ENCODE measurements at places on chromosomes 2 and 18.

- no peak for DNase-seq
These were observed 564.7 kb downstream of the TNS1 start for GRCh38 chr2:217438136-217438535.

DNA sequence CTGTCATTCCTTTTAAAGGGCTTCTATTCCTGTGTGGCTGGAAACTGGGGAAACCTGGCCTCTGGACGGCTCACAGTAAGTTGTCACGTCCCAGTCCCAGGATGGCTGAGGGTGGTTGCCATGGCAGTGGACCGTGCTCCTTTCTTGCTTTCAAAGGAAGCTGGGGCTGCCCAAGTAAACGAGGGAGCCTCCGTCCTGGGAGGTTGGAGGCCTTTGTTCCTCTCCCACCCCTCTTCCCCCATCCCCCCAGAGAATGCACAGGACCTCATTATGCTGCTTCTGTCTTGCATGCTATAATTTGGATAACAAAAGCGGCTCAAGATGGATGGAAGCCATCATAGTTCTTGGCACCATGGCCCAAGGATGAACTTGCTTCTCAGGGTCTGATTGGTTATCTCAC, 325.5 kb upstream of the HS6ST1 start:
- DNase-seq: no peak

DNA sequence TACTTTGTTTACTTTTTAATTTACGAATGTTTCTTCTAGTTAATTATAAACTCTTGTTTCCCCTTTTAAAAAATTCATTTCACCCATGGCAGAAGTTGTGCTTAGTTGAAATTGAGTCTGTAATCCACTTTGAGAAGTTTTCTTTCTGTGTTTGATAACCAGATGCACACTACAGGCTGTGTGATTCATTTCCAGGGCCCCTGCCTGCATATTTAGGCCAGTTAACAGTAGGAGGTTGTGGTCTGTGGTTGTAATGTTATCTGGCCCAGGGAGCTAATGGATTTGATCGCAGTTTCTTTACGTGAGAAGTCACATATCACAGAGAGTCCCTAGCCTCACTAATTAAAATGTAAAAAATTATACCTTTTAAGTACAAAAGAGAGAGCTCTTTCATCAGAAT, 3.3 kb downstream of the CDH7 start:
- no peak for DNase-seq

GRCh38 chr2:152396051-152396511, 61.1 kb downstream of the FMNL2 start:
- no peak for DNase-seq

DNA sequence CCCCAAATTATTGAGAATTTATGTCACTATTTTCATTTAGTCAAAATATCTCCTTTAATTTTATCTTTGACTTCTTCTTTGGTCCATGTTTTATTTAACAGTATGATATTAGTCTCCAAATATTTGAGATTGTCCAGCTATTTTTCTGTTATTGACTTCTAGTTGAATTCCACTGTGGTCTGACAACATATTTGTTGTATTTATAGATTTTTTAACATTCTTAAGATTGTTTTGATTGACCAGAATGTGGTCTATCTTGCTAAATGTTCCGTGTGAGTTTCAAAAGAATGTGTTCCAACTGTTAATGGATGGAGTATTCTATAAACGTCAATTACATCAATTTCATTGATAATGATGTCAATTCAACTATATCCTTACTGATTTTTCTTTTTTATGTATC, 1452.1 kb downstream of the SUCLG1 start:
- DNase-seq: no peak

- no peak for DNase-seq
These were observed 966 bp downstream of the ADCY3 start for GRCh38 chr2:24919037-24919505.

DNA sequence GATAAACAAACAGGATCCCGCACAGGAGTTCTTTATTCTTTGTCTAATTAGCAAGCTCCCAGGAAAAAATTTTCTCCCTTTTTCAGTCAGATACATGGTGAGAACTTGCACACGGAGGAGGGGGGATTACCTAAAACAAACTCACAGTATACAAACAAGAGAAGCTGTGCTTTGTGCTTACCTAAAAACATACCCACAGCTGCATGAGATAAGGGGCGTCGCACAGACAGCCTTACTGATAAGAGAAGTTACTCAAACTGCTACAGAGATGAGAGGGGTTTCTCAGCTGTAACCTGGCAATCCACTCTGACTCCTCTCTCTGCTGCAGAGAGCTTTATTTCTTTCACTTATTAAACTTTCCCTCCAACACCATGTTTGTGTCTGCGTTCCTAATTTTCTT, 32.9 kb upstream of the ST3GAL5 start:
- no peak for DNase-seq

GRCh38 chr2:120393456-120393855, 47.5 kb downstream of the INHBB start:
- DNase-seq: no peak

- no peak for DNase-seq
These were observed 28.0 kb upstream of the DSG3 start for GRCh38 chr18:31419457-31419932.

GRCh38 chr2:171390941-171391516, 42.8 kb downstream of the METTL8 start:
- no peak for DNase-seq

GRCh38 chr2:9380702-9381628, 42.4 kb downstream of the ITGB1BP1 start:
- DNase-seq: no peak

- no peak for DNase-seq
These were observed 254.3 kb upstream of the TNP1 start for GRCh38 chr2:217114117-217114516.

- no peak for DNase-seq
These were observed 71.2 kb upstream of the CREB1 start for GRCh38 chr2:207458582-207458981.

DNA sequence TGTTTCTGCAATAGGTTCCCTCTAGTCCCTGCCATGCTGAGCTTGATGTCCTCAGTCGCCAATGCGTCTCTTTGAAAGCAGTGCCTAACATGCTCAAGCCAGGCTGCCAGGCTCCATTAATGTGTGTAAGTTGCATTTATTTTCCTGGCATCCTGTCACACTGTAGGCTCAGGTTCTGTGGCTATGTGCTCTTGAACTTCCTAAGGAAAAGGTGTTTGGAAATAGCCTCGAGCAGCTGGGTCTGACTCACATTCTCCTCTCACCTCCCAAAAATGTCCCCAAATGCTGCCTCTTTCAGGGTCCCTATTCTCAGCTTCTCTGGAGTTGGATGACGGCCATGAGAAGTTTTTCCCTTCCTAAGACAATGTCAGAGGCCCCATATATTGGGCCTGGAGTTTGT, 58.0 kb upstream of the SLC14A2 start:
- no peak for DNase-seq

GRCh38 chr2:39099870-39100728, 20.8 kb downstream of the SOS1 start:
- DNase-seq: no peak

DNA sequence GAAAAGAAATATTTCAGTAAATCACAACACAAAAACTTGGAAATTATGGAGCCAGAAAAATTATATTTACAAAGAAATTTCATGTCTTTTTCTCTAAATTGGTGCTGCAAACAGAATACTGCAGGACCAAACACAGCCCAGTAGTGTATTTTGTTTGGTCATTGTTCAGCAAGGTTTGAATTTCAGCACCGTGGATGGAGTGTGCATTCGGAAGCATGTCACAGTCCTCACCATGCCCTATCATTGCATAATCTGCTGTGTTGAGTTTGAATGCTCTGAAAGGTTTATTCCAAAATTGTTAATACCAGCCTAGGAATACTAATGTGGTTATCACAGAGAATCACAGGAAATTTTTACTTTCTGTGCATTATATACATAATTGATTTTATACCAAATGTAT, 296.7 kb downstream of the METTL4 start:
- DNase-seq: no peak

DNA sequence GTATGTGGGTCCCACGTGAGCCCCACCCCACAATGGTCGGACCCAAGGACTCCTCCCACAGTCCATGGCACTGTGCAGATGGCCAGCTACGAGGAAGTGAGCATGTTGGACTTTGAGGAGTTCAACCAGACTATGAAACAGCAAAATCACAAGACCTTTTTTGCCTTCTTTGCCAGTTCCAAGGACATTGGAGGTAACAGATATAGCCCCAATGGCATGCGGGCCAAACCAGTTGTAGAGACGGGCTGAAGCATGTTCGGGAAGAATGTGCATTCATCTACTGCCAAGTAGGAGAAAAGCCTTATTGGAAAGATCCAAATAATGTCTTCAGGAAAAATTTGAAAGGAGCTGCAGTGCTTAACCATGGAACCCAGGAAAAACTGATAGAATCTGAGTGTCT, 12.6 kb downstream of the DNER start:
- no peak for DNase-seq

GRCh38 chr2:130150181-130151144, 5.6 kb upstream of the CCDC74B start:
- no peak for DNase-seq

DNA sequence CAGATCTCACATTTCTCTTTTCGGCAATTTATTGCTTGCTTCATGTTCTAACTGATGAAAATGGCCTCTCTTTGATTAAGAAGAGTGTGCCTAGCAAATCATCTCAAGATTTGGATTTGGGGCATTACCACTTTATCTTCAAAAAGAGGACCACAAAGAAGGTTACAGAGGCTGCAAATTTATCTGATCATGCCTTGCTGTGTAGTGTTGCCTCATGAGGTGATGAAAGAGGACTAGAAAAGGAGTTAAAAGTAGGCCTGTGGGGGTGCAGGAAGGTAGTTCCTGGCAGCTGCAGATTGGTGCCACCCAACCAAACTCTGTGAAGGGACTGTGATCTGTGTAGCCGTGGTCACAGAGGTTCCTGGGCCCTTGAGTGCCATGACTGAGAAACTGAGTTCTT, 69.2 kb downstream of the PRELID3A start:
- DNase-seq: no peak

- no peak for DNase-seq
These were observed 55.1 kb upstream of the ACVR2A start for GRCh38 chr2:147789720-147790119.

DNA sequence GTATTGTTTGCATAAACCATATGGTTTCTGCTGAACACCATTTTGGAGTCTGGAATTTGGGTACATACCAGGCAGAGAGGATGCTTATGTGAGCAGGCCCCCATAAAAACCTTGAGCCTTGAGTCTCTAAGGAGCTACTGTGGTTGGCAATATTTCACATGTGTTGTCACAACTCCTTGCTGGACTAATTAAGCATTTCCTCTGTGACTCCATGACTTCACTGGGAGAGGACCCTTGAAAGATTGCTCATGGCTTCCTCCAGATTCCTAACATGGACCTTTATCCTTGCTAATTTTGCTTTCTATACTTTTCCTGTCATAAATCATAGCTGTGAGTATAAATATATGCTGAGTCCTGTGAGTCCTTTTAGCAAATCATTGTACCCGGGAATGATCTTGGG, 7.6 kb upstream of the COQ10B start:
- DNase-seq: no peak

GRCh38 chr18:36255072-36255698, 42.3 kb upstream of the FHOD3 start:
- DNase-seq: no peak

DNA sequence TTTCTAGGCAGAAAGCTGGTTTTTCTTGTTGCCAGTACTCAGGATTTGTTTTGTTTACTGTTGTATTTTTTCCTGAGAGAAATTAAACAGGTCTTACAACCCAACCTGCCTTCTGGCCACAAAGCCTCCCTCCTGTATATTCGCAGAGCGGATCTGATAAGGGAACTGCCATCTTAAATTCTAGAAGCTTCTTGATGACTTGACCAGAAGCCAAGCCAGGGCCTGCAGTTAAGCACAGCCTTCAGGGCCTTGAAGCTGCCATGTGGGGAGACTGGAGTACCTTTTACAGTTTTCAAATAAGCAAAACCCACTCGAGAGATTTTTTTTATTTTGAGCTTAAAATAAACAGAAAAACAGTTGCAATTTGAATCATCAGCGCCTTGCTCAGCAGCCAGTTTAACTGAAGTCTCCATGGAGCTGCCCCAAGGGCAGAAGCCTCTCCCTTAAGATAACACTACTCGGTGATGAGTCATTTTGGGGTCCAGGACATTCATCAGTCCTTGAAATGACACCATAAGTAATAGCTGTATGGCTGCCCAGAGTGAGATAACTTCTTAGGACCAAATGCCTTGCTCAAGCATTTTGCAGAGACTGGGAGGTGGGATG, 51.5 kb upstream of the PHLPP1 start:
- DNase-seq: peak; percentile 7

- peak; percentile 25 for DNase-seq
These were observed 19.4 kb downstream of the SFTPB start for GRCh38 chr2:85648619-85649018.

GRCh38 chr2:194591192-194591591, 1065.8 kb upstream of the SLC39A10 start:
- no peak for DNase-seq

GRCh38 chr18:48975817-48976649, 25.3 kb upstream of the SMAD7 start:
- DNase-seq: no peak

Data from hematopoietic multipotent progenitor cell treated with erythropoietin and hydrocortisone succinate and interleukin-3 and kit ligand, for 15 days (in vitro differentiated cells).